ENCODE measurements at places on chromosomes 3 and 15. TPM values are rescaled to one million over a fixed set of nuclear protein-coding genes. Genes with fewer than 3 reads are reported as not detected.

DNA sequence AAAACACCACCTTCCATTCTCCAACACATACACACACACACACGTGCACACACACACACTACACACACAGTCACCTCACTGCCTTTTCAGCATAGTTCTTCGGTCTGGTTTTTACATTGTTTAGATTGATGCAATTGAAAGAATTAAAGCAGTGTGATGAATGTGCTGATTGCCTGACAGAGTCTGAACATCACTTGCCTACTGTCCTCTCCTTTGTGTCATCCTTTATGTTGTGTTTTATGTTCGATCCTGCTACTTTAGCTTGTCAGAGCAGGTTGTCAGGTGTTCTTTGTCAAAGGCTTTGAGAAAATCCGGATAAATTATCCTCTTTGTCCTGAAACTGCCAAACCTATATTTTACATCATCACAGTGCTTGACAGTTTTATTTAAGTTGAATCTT lies 80.4 kb downstream of the IQCH start:
- no peak for DNase-seq

DNA sequence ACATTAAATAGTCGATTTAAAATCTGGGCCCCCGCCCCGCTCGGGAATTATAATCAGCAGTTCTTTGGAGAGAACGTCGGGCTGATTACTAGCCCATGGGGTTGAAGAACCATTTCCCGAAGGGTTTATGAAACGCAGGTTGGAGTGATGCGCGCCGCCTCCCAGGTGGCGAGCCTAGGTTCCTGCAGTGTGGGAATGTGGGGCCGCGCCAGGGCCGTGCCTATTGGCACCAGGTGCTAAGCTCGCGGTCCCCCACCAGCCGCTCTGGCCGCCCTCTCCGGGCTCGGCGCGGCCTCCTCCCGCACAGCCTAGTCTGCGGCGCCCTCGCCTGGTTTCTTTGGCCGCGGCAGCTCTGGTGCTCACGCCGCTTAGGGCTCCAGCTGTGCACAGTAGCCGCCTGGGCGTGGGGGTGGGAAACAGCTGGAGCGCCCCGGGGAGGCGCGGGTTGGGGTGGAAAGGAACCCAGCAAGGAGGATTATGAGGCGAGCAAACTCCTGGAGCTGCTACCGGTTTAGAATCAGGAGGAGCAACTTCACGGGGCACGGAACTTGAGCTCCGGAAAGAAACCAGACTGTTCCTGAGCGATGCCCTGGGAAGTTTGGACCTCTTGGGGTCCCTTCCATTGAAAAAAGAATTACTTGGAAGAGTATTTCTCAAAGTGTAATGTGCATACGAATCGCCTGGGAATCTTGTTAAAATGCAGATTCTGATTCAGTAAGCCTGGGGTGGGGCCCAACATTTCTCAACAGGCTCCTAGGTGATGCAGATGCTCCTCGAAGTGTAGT lies 5.6 kb upstream of the MECOM start:
- DNase-seq = no peak

DNA sequence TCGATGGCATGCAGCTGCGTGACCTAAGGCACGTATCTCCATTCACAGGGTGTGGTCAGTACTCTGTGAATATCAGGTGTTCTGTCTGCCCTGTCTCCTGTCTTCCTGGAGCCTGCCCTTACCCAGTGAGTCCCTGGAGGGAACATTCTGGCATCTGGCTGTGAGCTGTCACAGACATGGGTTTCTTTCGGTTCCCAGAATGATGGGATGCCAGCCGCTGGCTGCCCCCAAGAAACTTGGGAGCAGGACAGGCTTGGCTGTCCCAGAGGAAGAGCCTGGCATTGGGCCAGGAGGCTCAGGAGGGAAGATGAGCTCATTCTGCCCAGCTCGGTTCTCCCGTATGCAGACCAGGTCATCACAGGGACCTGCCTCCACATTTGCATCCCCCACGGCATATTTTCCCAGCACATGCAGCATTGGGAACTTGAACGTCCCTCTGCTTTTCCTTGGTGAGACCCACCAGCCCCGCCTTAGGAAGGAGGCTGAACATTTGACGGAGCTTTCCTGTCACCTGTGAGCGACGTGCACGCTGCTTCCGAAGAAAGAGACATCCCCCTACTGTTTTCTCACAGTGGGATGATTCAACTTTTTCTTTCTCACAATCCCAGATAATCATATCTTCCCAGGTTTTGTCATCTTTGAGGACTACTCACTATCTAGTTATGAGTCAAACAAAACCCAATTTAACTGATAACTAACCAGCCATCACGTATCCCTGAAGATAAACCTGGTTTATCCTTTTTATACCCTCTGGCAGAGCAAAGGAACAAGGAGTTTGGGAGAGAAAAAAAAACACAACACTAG lies 22.0 kb upstream of the PGPEP1L start:
- DNase-seq = no peak

DNA sequence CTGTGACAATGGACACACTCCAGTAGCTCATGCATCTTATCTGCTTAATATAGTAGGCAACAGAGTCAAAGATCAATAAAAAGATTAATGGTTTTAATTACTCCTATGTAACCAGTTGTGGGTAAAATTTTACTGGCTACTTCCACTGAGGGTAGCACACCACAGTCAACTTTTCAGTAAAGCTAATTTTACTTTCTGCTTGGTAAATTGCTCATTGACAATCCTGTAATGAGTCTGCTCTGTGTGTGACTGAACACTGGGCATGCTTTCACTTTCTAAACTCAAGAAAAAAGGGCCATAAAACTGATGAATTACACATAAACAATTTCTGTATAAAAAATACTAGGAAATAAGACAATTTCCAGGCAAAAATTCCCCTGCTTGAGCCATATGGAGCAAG lies 838.3 kb downstream of the VGLL3 start:
- DNase-seq = no peak

DNA sequence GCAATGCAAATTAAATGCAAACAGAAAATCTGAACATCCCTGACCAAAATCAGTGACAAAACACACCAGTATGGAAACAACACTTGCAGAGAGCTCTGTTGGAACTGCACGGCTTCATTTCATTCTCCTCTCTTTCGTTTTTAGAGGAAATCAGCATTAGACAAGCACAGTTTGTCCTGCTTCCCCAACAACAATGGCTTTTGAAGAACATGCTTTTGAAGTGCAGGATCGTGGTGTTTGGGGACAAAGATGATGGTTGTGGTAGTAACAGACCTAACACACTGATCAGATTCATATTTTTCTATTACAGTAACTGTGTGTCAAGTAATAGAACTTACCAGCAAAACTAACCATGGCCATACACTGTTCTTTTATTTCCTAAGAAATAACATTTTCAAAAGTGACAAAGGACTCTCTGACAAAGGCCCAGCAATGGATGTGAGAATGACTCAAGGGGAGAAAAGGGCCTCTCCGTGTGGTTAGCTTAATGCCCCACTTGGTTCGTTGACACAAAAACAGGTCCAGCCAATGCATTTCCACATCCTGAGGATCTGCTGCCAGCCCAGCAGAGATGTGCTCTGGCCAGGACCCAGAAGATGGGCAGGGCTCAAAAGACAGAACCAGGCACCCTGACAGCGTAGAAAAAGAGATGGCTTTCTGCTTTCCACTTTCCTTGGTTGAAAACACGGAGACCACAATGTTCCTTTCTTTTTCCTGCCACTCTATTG lies 84.1 kb downstream of the CCNL1 start:
- DNase-seq = no peak

GRCh38 chr3:71998995-71999673 lies 214.2 kb upstream of the PROK2 start:
- DNase-seq = no peak

GRCh38 chr3:174767853-174768382 lies 91.2 kb upstream of the NAALADL2 start:
- DNase-seq = no peak

DNA sequence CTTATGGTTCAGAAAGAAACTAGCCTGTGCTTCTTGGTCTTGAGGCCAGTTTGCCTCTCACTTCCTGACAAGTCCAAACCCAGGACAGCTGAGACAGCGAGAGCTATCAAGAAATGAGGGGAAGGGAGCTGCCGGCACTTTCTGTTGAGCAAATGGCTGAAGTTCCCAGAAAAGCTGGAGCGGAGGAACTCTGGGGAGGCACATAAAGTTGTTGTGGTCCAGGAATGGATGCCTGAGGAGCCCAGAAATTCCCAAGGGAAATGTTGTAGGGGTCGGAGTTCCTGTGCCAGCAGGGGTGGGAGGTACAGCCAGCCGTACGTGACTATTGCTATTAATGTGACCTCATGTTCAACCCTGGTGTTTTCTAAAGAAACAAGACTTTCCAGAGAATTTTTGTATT lies 98.8 kb upstream of the TNFAIP8L3 start:
- no peak for DNase-seq

The P2RY12 gene
- 0.59 TPM for polyA plus RNA-seq

The SLC38A3 gene
- 0.18 TPM for polyA plus RNA-seq

The TIMP4 gene
- polyA plus RNA-seq = 4.2 TPM

The KNL1 gene
- polyA plus RNA-seq = 2.4 TPM

The PLA2G4B gene
- polyA plus RNA-seq = 45.4 TPM

The TJP1 gene
- 11.5 TPM for polyA plus RNA-seq

The GABRR3 gene
- 0.02 TPM for polyA plus RNA-seq

The OR5K2 gene
- not detected for polyA plus RNA-seq

The TUSC7 gene
- polyA plus RNA-seq = not detected

The SLC22A13 gene
- polyA plus RNA-seq = 0.07 TPM

The OIP5 gene
- 2.4 TPM for polyA plus RNA-seq

The NDN gene
- polyA plus RNA-seq = 21.5 TPM

The C3orf62 gene
- polyA plus RNA-seq = 15.6 TPM

The GOLGA8S gene
- 0.23 TPM for polyA plus RNA-seq

All from thymus (tissue), 14 donors.